Left kidney (tissue), 8 donors: ENCODE measurements at places on chromosomes 3 and 15.

DNA sequence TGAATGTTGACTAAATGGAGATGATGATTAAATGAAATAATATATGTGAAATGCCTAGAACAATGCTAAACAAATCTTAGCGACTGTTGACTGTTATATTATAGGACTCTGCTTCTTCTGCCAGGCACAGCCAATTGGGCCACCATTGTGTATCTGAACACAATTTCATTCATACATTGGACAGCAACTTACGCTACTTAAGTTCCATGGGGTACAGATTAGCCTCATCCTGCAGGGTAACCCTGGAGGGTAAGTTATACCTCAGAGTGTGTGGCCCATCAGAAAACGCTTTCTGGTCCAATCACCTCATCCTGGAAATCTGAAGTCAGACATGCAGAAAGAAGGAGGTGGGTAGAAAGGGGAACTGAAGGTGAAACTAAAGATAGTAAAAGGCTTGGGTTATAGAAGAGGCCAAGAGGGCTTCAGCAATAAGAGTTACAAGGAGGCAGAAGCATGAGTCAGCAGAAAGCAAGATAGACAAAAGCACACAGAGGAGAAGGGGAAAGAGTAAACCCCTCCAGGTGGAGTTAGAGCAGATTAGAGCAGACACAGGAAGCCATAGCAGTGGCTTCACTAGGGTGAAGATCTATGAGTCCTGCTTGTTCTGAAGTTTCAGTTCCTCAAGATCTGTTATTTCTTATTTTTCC, 119.3 kb upstream of the SLC24A5 start:
- no peak for DNase-seq

- DNase-seq, result no peak
Measured at GRCh38 chr15:77004189-77004588, 9.3 kb downstream of the PSTPIP1 start.

DNA sequence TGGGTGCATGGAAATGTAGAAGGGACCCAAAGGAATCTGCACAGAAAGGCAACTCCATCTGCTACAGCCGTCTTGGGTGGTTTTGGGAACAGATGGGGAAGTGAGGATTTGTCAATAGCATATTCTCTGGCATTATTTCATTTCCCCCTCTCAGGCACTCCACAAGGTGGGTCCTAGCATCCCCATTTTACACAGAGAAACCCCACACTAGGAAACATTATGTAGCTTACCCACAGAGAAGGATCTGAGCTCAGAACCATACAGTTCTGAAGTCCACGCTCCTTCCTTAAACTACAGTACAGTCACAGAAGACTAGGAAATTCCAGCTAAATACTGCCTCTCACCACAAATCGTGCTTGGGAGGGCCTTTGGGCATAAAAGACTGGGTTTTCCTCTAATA, 61.2 kb upstream of the CTNNB1 start:
- DNase-seq, result no peak

DNA sequence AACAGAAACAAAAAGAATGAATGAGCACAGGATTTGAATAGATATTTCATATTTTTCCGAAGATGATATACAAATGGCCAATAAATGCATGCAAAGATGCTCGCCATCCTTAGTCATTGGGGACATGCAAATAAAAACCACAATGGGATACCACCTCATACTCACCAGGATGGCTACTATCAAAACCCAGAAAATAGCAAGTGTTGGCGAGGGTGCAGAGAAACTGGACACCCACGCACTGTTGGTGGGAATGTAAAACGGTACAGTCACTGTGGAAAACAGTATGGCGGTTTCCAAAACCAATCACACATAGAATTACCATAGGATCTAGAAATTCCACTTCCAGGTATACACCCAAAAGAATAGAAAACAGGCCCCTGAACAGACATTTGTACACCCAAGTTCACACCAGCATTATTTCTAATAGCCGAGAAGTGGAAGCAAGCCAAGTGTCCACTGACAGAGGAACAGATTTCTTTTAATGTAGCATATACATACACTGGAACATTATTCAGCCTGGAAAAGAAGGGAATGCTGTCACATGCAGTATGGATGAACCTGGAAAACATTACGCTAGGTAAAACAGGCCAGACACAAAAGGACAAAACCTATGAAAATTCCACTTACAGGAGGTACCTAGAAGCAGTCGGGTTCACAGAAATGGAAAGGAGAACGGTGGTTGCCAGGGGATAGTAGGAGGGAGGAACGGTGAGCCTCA, 3.6 kb downstream of the RNF168 start:
- no peak for DNase-seq

DNA sequence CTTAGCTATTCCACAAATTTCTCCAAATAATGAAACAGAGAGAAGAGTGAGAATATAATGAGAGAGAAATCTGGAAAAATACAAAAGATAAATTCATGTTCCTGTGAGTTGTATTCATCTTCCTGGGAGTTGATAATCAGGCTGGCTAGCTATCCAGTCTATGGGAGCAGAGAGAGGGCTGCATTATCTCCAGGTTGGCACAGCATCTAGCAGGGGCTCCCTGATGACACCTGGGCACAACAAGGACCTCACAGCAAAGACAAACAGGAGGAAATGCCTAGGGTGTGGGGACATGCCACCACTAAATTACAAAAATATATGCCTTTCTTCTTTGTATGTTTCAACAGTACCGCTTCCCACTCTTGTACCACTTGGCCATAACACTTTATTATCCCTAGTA, 1.9 kb downstream of the EHD4 start:
- DNase-seq, result no peak

- DNase-seq, result no peak
Measured at GRCh38 chr15:96893159-96893906, 562.8 kb downstream of the NR2F2 start.

- DNase-seq, result no peak
Measured at GRCh38 chr15:45126535-45127158, 3.0 kb downstream of the DUOXA1 start.

- DNase-seq, result no peak
Measured at GRCh38 chr15:61476741-61477140, 247.6 kb upstream of the RORA start.

DNA sequence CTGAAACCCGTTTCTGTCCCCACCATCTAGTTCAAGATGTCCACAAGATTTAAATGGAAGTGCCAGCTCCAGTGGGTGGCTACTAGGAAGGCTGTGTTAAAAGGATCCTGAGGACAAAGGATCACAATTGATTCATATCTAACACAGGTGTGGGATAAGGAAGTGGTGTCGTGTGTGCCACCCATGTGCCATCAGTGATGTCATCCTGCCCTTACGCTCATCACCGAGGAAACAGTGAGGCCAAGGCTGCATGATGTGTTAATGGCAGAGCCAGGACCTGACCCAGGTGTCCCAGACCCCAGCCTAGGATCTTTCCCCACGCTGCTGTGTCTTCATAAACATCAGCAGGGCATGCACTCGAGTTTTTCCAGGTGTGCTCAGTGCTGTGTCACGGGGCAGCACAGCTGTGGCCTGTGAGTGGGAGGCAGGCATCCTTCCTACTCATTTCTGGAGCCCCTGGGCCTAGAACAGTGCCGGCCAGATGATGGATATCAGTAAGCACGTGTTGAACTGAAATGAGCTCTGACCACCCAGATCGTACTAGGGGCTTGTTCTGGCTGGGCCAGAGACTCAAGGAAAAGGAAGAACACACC, 10.6 kb upstream of the TGM5 start:
- DNase-seq, result no peak

- DNase-seq, result no peak
Measured at GRCh38 chr15:58918239-58918638, 15.2 kb downstream of the SLTM start.

- DNase-seq, result no peak
Measured at GRCh38 chr3:5258526-5258925, 71.0 kb downstream of the EDEM1 start.

- no peak for DNase-seq
Measured at GRCh38 chr15:86036243-86036642, 43.4 kb upstream of the AGBL1 start.

- peak; percentile 28 for DNase-seq
Measured at GRCh38 chr15:52183562-52184173, 7.5 kb downstream of the GNB5 start.

- DNase-seq, result no peak
Measured at GRCh38 chr3:100227511-100227921, 33.3 kb upstream of the TBC1D23 start.

- DNase-seq, result no peak
Measured at GRCh38 chr3:46888705-46889104, 11.2 kb downstream of the PTH1R start.

DNA sequence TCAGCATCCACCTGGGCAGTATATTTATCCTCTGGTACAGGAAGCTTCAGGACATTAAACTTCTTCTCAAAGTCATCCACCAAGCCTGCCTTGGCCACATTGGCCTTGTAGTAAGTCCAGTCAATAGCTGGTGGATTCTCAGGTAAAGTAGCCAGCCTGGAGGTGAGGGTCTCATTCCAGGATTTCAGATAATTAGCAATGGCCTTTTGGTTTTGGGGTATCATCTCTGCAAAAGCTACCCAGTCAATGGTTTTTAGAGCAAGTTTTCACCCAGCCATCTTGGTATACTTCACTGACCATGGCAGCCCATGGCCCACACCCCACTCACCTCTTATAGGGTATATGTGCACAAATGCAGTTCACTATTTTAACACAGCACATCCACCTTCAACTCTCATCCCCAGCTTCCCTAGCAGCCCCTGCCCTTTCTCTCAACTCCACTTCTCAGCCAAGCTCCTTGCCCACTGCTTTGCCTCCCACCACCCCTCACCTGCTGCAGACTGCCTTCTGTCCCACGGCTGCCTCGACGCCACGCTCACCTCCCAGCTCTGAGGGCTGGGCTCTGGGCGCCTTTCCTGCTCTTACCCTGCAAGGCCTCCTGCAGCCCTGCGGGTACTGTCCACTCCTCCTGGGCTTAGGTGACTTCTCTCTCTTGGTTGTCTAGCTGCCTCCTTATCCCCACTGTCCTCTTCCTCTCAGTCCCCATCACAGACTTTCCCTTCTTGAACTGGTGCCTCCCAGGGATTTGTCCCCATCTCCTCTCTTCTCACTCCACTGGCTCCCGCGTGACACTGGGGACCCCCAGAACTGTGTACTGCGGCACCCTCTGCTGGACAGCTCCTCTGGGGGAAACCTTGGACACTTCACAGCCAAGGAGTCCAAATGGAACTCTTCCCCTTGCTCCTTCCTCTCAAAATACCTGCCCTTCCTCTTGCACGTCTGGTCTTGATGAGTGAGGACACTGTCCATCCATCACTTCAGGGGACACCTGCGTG, 1.7 kb upstream of the TGM5 start:
- DNase-seq, result no peak

- no peak for DNase-seq
Measured at GRCh38 chr3:69411346-69411745, 25.5 kb upstream of the FRMD4B start.

DNA sequence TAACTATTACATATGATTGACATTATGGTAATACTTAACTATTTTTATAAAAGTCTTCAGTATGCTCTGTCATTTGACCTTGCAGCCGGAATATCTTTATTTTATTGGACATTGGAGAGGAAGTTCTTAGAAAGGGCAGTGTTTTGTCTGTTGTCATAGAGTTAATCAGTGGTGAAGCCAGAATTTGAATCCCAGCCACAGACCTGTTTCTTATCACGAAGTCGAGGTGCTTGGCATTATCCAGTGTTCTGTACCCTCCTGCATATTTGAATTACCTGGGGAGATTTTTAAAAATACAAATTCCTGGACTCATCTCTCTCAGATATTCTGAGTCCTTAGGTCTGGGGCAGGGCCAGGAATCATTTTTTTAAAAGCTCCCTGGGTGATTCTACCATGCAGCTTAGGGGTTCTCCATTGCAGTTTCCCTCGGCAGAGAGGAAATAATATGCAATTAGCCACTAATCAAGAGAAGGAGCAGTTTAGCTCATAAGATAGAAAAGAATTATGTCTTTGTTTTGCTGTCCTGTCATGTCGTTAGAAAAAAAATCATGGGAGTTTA, 195.6 kb upstream of the CFAP20DC start:
- DNase-seq, result no peak

- no peak for DNase-seq
Measured at GRCh38 chr3:33789183-33789954, 9.1 kb upstream of the PDCD6IP start.

GRCh38 chr3:37492977-37493471, 318.6 kb upstream of the LRRFIP2 start:
- DNase-seq, result no peak

- DNase-seq, result peak; percentile 64
Measured at GRCh38 chr3:54870423-54870822, 57.4 kb downstream of the LRTM1 start.

DNA sequence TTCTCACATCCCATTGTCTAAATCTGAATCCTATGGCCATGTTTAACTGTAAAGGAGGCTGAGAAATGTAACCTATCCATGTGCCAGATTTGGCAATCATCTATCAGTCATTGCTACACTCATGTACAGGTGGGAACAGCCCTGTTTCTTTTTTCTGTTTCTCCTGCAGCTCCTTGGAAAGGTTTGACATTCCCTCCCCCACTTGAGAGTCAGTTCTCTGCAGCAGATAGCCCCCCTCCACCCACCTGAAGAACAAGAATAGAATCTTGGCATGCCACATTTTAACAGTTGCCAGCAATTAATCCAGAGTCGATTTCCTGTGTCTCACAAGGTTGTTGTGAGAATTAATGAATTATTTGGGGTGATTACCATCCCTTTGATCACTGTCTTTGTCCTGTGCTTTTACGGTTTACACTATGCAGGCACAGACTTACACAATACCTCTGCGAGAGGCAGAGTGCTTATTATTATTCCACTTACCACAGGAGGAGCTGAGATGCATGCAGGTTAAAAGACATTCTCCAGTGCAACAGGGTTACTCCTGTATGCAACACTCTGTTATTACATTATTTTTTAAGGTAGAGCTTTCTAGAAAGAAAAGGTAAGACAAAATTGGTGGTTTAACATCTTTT, 351.0 kb upstream of the THRB start:
- no peak for DNase-seq

- DNase-seq, result peak; percentile 62
Measured at GRCh38 chr3:42739401-42740158, 33.5 kb downstream of the CCDC13 start.

DNA sequence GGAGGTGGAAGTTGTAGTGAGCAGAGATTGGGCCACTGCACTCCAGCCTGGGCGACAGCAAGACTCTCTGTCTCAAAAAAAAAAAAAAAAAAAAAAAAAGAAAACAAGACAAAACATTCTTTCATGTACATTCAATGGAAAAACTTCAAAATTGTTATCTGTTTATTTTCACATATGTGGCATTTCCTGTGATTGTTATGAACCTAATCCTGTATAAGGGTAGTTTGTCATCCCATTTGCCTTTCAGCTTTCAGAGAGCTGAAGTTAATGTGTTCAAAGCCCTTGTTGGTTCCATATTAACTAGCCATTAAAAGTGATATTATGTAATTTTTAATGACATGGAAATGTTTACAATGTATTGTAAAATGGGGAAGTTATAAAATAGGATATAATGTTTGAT, 17.3 kb upstream of the NCK1 start:
- no peak for DNase-seq

DNA sequence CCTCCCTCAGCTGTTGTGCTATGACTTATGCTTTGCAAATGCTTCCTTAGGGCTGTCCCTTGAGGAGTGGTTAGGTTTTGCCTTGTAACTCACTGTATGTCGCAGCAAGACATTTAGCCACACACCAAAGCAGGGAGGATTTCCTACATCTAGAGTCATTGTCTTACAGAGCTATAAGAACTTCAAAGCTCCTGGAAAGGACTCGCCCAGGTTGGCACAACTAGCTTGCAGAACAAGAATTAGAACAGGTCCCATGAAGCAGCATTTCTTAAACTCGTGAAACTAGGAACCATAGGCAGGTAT, 19.4 kb upstream of the ACAP2 start:
- DNase-seq, result no peak

- no peak for DNase-seq
Measured at GRCh38 chr3:160815280-160815679, 59.2 kb downstream of the PPM1L start.

GRCh38 chr3:11543141-11543947, 100.4 kb downstream of the VGLL4 start:
- no peak for DNase-seq
